Glomerular endothelial cell (primary cell): ENCODE measurements at places on chromosomes 16 and 17. TPM values are rescaled to one million over a fixed set of nuclear protein-coding genes. Genes with fewer than 3 reads are reported as not detected.

GRCh38 chr17:80981062-80981902, 10.4 kb upstream of the CHMP6 start:
- no peak for DNase-seq

- DNase-seq = no peak
Measured at GRCh38 chr17:82684228-82684841, 14.2 kb downstream of the RAB40B start.

GRCh38 chr16:57191056-57191571, 5.0 kb downstream of the RSPRY1 start:
- no peak for DNase-seq

GRCh38 chr17:28908640-28909167, 5.8 kb upstream of the DHRS13 start:
- DNase-seq = no peak

DNA sequence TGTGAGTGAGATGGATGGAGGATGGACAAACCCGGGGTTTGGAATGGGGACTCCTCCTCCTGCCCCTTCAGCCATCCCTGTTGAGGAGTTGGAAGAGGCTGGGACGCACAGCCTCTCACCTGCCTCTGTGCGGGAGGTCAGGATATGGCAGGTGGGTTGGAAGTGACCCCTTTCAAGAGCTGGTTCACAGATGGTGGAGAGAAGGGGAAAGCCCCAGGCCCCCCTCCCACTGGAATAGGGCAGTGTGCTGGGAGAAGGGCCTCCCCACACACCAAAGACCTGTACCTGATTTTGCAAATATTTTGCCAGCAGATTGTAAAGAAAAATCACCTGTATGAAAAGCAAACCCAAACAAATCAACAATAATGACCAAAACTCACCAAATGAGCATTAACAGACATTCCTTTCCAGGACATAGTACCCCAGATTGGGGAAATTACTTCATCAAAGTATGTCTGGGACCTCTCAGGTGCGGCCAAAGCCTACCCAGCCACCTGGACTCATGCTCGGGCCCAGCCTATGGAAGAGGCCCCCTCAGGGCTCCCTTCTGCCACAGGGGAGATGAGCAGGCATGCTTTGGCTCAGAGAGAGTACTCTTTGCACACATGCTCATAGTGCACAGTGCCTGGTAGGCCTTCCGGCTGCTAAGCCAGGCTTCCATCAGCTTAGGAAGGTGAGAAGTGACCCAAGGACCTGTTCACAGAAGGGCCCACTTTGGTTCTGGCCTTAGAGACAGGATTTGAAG, 7.8 kb downstream of the SLC47A2 start:
- no peak for DNase-seq

DNA sequence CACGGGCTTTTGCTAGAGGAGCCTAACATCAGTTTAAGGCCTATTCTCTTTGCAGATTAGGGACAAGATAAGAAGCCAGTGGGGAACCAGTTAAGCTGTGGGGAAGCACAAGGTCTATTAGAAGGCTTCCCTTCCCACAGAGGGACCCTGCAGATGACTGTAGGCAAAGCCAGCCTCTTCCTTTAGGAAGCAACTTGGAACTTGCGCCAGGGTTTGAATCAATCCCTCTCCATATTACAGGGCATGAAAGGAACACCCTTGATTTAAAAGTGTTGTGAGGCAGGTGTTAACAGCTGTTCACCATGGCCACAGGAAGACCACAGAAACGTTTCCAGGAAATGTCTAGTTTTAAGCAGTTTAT, 77.3 kb downstream of the RPTOR start:
- no peak for DNase-seq

GRCh38 chr17:340074-340473, 12.5 kb downstream of the RPH3AL start:
- no peak for DNase-seq

- no peak for DNase-seq
Measured at GRCh38 chr17:38910325-38910724, 15.1 kb upstream of the LASP1NB start.

- no peak for DNase-seq
Measured at GRCh38 chr16:12087901-12088421, 111.4 kb downstream of the SNX29 start.

DNA sequence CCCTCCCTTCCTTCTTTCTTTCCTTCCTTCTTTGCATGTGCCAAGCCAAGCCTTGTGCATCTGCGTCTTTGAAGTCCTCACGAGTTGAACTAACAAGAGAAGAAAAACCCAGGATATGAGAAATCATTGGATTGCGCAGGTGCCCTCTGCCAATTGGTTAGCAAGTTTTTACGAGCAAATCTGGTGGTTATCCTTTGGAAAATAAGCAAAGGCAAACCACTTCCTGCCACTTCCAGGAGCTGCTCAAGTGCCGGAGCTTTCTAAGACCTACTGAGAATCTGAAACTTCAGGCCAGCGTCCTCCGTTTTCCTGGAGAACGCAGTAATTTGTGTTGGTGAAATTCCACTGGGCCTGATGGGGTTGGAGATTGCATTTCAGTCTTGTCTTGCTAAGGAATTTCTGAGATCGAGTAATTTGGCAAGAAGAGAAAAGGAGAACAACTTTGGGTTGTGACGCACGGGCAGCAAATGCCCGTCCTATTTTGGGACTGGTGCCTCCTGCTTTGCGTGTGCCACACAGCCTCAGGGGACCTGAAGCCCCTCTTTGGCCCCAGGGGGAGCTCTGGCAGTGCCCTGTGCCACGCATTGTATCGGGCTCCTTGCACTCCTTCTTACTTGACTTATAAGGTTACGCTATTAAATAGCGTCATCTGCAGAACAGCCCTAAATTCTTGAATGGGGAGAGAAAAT, 56.4 kb downstream of the CMIP start:
- no peak for DNase-seq

DNA sequence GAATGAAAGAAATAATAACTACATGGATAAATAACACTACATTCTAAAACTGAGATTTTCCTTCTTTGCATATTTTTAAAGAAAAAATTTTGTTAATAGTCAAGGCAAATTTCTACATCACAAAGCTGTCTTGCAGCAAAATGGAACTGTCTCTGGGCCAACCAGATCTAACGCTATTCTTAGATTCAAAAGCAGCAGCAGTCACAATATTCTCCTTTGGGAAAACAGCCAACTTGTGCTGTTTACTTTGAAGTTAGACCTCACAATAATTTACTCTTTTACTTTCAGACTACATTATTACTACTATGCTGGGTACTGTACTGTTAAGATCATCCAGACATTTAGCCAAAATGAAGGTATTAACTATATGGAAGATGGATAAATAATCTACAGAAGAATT, 189.1 kb downstream of the CEP112 start:
- no peak for DNase-seq

GRCh38 chr16:66459878-66460277, 32.8 kb downstream of the BEAN1 start:
- no peak for DNase-seq

DNA sequence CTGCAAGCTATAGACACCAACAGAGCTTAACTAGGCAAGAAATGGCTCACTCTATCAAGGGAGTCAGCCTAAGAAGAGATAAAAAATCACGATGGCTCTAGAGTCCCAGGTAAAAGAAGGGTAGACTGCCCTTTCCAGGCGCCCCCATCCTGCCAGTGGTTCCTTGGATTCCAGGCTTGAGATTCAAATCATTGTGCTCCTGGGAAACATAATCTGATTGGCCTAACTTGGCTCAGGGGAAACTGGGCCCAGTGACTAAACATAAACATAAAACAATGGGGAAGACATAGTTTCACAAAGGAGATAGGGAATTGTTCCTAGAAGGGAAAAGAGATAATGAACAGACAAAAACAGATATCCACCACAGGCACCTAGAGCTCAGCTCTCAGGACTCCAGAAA, 56.4 kb downstream of the ZNF18 start:
- DNase-seq = no peak

DNA sequence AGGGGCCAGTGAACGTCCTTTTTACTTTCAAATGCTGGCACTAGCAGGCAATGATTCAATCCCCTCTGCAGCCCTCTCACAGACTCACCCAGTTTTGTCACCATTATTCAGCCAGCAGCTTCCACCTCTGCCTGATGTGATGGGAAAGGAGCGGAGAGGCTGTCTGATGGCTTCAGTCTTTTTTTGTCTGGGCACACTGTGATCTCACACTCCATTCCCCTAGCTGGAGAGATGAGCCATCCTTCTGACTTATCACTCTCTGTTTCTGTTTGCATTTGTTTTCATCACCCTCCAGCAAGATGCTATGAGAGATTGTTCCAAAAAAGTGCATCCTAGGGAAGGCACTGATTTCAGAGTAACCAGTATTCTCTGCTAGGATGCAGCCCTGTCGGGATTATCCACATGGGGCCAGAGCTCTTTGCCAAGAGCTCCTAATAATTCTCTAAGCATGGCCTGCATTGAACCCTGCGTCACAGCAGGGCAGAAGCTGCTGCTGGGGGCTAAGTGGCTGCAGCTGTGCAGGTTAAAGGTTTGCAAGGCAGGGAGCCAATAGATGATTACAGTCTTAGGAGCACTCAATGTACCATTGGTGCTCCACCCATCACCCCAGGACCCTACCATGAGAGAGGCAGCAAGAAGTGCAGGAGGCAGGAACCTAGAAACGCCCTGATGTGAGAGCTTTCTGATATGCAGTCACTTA, 236.1 kb upstream of the C16orf82 start:
- DNase-seq = no peak

DNA sequence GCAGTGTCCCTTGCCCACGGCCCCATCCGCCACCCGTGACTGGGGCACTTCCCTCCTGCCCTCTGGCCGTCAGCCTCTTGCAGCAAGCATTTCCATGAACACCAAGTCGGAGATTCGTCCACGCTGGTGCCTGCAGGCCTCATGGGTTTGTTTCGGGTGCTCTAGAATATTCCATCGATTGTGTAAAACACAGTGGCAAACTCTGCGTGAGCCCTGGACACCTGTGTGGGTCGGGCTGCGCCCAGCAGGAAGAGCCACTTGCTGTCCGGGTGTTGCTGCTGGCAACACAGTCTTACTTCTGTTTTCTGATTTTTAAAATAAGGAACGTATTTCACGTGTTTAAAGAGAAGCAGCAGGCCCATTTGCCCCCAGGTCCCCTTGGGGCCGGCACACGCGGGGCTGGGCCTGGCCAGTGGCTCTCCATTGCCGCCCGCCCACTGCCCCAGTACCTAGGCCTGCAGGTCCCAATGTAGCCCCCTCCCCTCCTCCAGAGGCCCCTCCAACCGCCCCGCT, 10.0 kb downstream of the CYBC1 start:
- DNase-seq = no peak

GRCh38 chr17:8856869-8857575, 10.5 kb downstream of the PIK3R6 start:
- DNase-seq = no peak

DNA sequence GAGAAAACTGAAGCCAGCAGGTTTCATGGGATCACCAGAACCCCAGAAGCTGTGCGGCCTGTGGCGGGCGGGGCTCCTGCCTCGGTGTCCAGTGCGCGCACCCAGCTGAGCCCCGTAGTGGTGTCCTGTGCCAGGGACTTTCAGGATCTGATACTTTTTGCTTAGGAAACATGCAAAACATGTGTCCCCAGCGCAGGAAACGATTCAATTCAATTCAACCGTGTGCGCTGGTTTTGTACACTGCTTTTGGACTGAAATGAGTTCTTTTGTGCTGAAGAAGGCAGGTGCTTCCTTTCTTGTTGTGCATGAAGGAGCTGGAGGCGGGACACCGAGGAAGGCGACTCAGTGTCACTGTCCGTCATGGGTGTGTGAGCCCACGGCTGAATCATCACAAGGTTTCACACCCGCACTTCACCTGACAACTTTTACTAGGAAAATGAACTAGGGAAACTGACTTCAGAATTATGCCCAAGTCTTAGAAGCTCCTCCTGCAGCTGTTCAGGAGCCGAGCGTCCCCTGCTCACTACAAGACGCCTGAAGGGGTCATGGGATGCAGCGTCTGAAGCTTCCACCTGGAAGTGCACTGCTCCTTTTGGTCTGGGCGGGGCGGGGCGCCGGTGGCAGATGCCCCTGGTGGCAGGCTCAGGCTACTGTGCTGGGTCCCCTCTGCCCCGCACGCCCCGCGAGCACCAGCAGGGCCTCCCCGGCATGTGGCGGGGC, 31.4 kb upstream of the ZNF750 start:
- DNase-seq = no peak

DNA sequence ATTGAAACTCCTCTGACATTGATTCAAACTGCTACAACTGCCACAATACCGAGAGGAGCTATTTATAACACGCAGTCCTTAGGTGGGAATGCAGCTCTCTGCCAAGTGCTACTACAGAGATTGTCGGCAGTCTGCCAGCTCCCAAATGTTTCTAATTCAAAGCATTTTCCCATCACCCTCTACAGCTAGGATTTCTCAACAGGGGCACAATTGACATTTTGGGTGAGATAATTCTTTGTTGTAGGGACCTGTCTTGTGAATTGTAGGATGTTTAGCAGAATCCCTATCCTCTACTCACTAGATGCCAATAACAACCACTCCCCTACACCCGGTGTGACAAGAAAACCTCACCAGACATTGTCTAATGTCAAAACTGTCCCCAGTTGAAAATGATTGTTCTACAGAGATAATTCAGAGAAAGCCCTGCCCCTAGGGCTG, 7.8 kb upstream of the N4BP1 start:
- no peak for DNase-seq

DNA sequence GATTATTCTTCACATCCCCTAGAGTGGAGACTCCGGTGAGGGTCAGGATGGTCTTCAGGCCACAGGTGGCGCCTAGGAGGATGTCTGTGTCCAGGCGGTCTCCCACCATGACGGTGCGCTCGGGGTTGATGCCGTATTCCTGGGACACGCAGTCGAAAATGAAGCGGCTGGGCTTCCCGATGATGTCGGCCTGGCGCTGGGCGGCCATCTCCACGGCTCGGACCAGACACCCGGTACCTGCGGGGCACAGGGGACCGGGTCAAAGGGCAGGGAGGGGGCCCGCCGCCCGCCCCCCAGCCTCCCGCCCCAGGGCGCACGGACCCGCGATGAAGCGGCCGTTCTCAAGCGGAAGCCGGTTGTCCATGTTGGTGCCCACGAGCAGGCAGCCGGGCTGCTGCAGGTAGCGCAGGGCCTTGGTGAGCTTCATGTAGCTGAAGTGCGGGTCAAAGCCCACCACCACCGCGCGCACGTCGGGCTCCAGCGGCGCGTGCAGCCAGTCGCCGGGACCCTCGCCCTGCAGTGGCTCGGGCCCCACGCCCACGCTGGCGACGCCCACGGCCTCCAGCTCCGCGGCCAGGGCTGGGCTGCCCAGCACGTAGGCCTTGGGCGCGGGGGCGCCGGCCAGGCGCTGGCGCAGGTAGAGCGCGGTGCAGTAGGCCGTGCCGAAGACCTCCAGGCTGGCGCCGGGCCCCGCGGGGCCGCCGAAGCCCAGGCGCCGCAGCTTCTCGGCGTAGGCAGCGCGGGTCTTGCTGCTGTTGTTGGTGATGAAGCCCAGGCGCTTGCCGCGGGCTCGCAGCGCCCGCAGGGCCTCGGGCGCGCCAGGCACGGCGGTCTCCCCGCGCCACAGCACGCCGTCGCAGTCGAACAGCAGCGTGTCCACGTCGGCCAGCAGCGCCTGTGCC, 572 bp downstream of the PGP start:
- DNase-seq = no peak

KRTAP17-1 gene
- total RNA-seq = not detected in 2 replicates

TBC1D26 gene
- not detected in 2 replicates for total RNA-seq

NPTX1 gene
- total RNA-seq = 0.99 and 35.0 TPM in 2 replicates

GUCY2D gene
- total RNA-seq = not detected in 2 replicates

GNGT2 gene
- 1.4 and 2.9 TPM in 2 replicates for total RNA-seq

PPY gene
- not detected in 2 replicates for total RNA-seq

IRX5 gene
- total RNA-seq = 3.1 and 3.2 TPM in 2 replicates

KIAA0513 gene
- total RNA-seq = 4.6 and 6.2 TPM in 2 replicates

MT1M gene
- not detected in 2 replicates for total RNA-seq

NTN1 gene
- total RNA-seq = 0.82 TPM in 2 replicates
